Stimulated activated CD8-positive, alpha-beta memory T cell treated with anti-CD3 and anti-CD28 coated beads, Interleukin-7, amount 100 ng/mL, for 48 hours (primary cell): ENCODE measurements at places on chromosomes 7 and 10.
A peak's percentile ranks its signal among the peaks of the same experiment; 100 is the strongest.

DNA sequence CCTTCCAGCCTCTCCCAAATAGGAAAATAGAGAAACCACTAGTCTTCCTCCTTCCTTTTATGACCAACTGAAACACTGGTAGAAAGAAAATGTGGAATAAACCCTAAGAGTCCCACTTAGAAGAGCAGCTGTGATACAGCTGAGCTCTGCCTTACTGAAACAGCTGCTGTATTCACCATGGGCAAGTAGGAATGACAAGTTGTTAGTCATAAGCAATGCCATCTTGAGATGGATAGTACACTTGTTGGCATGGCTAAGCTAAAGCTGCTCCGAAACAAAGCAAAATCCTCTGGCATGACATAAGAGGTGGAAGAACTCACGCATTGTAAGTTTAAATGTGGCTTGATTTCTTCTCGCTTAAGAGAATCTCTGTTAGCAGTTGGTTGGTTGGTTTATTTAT lies 48.3 kb upstream of the TMEM236 start:
- no peak for DNase-seq

DNA sequence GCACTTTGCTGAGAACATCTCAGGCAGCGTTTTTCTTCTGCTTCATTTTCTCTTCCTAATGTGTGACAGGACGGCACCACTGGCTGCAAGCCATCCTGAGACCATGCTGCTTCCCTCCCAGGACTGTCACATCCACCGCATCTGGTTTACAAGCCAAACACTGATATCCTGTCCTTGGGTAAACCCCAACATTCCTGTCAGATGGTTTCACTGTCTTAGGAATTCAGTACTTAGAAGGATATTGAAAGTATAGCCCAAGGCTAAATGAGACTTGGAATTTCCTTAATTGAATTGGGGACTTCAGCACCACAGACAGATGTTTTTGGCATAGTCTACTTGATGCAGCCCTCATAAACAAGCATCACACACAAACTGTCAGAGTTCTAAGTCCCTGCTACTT lies 74.2 kb upstream of the PLXNA4 start:
- DNase-seq = no peak

- no peak for DNase-seq
Observed at GRCh38 chr10:96764425-96765060, 44.2 kb upstream of the PIK3AP1 start.

GRCh38 chr10:3197348-3198003 lies 24.9 kb upstream of the PITRM1 start:
- peak; percentile 86 for DNase-seq

DNA sequence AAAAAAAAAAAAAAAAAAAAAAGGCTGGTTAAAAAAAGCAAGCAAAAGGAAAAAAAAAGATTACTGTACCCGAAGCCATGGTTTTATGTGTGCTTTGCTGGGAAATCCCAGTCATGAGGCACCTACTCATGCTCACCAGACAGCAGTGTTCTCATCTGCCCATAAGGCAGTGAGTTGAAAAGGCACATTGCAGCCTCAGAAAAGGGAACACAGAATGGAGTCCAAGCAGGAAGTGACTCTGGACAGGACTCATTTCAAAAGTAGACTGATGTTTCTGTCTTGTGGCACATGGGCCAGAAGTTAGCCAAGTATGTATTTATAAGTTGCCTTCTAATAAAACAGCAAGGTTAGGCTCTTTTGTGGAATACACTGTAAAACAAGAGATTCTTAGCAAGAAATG lies 40.2 kb downstream of the PDSS1 start:
- peak; percentile 37 for DNase-seq

DNA sequence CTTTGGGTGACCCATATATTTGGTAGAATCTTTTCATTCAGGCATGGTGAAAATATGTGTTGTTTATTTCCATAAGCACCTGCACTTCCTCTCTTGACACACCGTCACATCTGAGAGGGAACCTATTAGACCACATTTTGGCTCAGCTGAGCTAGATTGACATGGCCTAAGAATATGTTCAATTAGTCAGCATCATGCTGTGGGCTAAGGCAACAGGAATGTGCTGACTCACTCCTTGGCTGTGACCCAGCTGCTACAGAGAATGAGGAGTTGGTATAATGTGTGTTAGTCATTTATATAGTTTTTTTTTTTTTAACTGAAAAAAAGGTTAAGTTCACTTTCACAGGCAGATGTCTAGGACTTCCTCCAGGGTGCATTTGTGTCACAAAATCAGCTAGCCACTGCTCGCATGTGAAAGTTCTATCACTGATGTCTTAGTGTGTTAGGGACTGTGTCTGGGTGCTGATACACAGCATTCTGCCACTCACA lies 180.6 kb downstream of the SEMA3E start:
- DNase-seq = no peak

GRCh38 chr7:129458171-129458570 lies 23.9 kb downstream of the STRIP2 start:
- no peak for DNase-seq

DNA sequence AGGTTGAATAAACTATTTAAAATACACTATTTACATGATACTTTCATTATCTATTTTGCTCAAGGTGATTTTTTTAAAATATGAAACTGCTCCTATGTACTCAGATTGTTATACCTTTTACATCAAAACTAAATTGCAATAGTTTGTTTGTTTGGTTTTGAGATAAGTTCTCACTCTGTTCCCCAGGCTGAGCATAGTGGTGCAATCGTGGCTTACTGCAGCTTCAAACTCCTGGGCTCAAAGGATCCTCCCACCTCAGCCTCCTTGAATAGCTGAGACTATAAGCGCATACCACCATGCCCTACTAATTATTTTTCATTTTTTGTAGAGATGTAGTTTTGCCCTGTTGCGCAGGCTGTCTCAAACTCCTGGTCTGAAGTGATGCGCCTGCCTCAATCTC lies 12.7 kb downstream of the TAS2R60 start:
- DNase-seq = no peak

GRCh38 chr7:128366300-128366699 lies 4.8 kb upstream of the PRRT4 start:
- no peak for DNase-seq

DNA sequence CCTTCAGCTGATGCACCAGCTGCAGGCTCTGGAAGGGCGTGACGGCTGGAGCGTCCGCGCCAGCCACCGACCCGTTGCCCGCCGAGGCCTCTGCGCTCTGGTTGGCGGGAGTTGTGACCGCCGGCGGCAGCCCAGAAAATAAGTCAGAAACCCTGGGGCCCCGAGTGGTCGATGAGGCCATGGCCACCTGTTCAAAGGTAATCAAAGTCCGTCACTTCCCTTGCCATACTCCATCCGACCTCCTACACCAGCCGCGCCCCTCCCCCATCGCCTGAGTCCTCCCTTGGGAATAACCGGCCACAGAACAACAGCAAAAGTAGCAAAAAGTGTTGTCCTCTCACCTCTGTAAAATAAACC lies 406 bp downstream of the PRLHR start:
- no peak for DNase-seq

DNA sequence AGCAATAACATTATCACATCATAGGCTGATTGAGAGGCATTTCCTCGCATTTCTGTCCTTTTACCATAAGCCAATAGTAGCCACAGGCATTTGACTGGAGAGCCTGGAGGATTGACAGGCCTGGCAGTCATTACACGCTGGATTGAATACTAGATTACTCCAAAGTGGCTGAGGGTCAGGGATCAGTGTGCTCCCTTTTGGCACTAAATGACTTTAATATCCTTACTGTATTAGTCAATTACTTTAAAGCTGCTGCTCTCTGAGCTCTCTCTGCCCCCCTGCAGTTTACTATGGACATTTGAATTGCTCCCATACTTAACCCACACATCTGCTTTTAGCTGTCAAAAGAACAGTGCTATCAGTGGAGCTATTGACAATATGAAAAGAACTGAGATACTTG lies 302.0 kb downstream of the TFEC start:
- DNase-seq = no peak
